ENCODE measurements at places on chromosomes 4 and X. TPM values are rescaled to one million over a fixed set of nuclear protein-coding genes. Genes with fewer than 3 reads are reported as not detected.

Gene CHRNA9
- total RNA-seq, result 0.25 TPM

Gene NMU
- not detected for total RNA-seq

Gene CFP
- total RNA-seq, result 47.5 TPM

Gene RS1
- total RNA-seq, result not detected

Gene DCAF12L1
- total RNA-seq, result not detected

Gene TLL1
- total RNA-seq, result not detected

Gene FRMPD4
- total RNA-seq, result not detected

Gene TLR10
- total RNA-seq, result 0.19 TPM

Gene FHDC1
- 0.05 TPM for total RNA-seq

Gene INPP4B
- 77.3 TPM for total RNA-seq

Gene BGN
- not detected for total RNA-seq

Gene NWD2
- not detected for total RNA-seq

All from activated naive CD4-positive, alpha-beta T cell treated with anti-CD3 and anti-CD28 coated beads, Interleukin-2, amount 10 ng/mL, durations not matched to agents 5 hours and 36 hours (primary cell).